Right lung (tissue), 10 donors: ENCODE measurements at places on chromosomes 11 and 22. TPM values are rescaled to one million over a fixed set of nuclear protein-coding genes. Genes with fewer than 3 reads are reported as not detected.

NPTXR gene
- polyA plus RNA-seq: 7.3 TPM

AMBRA1 gene
- polyA plus RNA-seq: 23.7 TPM

PARVG gene
- 3.7 TPM for polyA plus RNA-seq

EXPH5 gene
- 10.9 TPM for polyA plus RNA-seq

HINFP gene
- 32.7 TPM for polyA plus RNA-seq

ZBTB16 gene
- 6.7 TPM for polyA plus RNA-seq

KCTD14 gene
- polyA plus RNA-seq: 8.7 TPM

SLCO2B1 gene
- 22.4 TPM for polyA plus RNA-seq

DNA sequence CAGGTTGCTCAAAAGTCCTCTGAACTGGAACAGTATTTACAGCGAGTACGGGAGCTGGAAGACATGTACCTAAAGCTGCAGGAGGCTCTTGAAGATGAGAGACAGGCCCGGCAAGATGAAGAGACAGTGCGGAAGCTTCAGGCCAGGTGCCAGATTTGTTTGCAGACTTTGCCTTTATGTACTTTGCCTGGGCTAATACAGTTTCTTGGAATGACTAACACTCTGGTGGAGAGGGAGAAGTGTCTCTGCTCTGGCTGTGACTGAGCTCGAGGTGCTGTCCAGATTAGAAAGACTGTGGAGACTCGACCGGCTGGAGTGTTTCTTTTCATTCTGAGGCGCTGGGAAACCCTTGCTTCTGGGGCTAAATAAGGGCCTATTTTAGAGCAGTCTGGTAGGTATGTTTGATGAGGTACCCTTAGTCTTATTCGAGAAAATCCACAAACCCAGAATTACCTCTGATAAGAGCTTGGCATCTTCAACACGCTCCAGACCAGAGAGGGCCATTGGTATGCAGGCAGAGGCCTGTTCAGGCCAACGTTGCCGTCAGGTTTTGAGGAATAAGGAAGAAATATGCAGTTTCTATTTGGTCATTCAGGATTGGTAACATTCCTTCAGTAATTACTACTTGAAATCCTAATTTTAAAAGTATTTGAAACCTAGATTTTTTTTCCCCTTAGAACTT is 76.5 kb downstream of the SWAP70 start:
- no peak for DNase-seq

DNA sequence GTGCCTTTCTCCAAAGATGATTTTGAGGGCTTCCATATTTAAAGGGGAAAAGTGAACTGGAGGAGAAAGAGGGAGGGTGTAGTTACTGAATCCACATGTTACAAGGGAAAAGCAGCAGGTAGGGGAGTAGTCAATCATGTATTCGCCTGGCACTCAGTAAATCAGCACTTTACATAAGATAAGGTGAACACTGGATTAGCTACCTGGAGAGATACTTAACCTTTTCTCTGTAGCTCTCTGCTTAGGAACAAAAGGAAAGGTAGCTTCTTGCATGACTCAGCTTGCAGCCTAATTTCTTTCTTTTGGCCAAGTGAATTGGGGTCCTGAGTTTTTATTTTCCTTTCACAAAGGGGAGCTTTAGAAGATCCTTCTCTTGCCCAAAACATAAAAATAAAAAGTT is 43.3 kb upstream of the PHF21B start:
- no peak for DNase-seq

DNA sequence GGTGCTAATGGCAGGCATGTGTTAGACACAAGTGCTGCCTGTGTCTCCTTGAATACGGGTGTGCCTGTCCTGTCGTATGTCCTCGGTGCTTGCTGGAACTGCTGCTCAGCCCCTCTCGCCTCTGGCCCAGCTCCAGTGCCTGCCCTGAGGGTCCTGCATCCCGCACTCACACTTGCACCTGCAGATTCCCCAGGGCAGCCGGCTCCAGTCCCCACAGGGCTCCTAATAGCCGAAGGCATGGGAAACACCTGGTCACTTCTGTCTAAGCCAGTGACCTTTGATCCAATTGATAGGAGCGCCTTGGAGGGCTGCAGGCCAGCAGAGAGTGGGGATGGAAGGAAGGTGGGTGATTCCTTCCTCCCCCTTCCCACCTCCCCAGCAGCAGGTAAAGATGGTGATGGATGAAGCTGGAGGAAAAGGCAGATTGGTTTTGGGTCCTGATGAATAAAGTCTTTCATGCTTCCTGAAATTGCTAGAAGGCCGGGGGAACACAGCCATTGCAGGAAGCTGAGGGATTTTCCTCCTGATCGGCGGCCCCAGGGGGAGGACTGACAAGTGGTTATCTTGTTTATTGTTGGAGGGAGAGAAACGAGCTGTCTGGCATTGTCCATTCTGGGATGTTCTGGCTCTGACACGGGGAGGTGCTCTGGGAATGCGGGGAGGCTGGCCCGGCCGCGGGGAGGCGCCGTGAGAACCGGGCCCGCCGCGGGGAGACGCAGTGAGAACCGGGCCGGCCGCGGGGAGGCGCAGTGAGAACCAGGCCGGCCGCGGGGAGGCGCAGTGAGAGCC is 110.9 kb upstream of the B3GAT1 start:
- no peak for DNase-seq

- DNase-seq: no peak
Observed at GRCh38 chr11:44749189-44749588, 22.4 kb downstream of the TSPAN18 start.

GRCh38 chr11:10263929-10264328 is 30.1 kb downstream of the SBF2 start:
- DNase-seq: no peak

- DNase-seq: no peak
Observed at GRCh38 chr22:30333707-30334087, 7.0 kb upstream of the TBC1D10A start.

- DNase-seq: peak; percentile 55
Observed at GRCh38 chr22:35733791-35734516, 16.3 kb downstream of the APOL5 start.

DNA sequence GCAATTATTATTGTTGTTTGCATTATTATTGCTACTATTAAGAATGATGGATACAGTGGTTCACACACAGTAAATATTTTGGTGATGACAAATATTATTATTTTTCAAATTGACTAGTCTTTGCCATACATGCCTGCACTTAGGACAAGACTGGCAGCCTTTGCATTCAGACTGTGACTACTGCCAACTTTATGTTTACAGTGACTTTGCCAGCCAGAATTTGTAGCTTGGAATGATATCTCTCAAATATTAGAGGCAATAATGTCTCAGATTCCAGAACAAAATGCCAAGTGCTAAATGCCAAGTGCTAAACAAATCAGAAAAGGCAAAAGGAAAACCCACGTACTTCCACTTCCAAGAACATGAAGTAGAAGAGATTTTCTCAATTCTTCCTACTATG is 823.1 kb downstream of the DLG2 start:
- no peak for DNase-seq

GRCh38 chr11:70551351-70552166 is 153.2 kb downstream of the CTTN start:
- no peak for DNase-seq

DNA sequence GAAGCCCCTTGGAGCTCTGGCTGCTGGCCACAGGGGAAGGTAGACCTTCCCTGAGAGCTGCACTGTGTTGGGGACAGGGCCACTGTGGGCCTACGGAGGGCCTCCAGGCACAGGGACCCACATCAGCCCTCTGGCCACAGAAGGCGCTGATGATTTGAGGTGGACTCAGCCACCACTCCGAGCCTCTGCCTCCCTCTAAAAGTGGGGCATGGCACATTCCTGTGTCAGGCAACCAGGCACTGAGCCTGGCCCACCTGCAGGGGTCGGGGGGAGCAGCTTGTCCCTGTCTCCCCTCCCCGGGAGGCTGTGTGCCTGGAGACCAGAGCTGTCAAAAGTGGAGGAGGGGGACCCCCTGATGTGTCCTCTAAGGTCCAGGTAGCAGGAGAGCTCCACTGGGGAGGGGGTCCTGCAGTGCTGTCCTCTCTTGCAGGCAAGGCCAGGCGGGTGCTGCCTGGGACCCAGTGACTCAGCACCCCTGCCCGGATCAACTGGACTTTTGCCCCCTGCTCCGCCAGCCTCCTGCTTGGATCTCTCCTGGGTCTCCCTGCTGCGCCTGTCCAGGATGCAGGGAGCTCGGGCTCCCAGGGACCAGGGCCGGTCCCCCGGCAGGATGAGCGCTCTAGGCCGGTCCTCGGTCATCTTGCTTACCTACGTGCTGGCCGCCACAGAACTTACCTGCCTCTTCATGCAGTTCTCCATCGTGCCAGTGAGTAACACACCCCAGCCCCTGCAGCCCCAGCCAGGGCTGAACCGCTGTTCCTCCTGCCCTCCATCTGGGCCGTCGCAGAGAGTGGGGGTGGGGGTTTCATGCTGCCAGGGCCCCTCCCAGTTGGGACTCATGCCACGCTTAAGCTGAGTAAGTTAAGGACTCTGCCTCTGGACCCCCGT is 17.5 kb upstream of the CDKN1C start:
- no peak for DNase-seq
